ENCODE measurements at places on chromosomes 4 and X.

DNA sequence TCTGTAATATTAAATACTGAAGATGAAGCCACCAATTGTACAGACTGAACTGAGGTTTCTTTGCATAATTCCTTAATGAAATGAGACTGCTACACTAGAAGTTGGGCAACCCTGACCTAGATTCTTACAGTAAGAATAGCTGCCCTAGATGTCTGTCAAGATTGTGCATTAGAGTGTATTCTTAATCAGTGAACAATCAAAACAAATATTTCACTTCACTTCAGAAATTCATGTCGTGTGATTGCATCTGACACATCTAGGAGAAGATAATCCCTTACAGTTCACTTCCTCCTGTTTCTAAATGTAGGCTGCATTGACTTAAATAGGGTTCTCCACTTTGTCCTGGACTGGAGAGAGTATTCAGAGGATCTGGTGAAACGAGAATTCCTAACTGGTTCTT is 283.1 kb downstream of the HNRNPD start:
- no peak for DNase-seq
- no peaks in the 10 kb centered on the region for H3K4me1 ChIP-seq
- H3K4me3 ChIP-seq = no peak overlapping the region
- H3K27me3 ChIP-seq = no peaks in the 10 kb centered on the region

GRCh38 chr4:40309250-40309774 is 25.8 kb upstream of the CHRNA9 start:
- H3K36me3 ChIP-seq = no peaks in the 10 kb centered on the region
- DNase-seq = peak; percentile 93
- H3K27me3 ChIP-seq = no peaks in the 10 kb centered on the region
- peaks cover 79% of the 10 kb centered on the region for H3K4me1 ChIP-seq

- H3K36me3 ChIP-seq = no peaks in the 10 kb centered on the region
- H3K27me3 ChIP-seq = no peaks in the 10 kb centered on the region
- no peak overlapping the region for H3K27ac ChIP-seq
- H3K4me3 ChIP-seq = no peak overlapping the region
- no peak for DNase-seq
These were observed 285.4 kb downstream of the DHX15 start for GRCh38 chr4:24298911-24299310.

DNA sequence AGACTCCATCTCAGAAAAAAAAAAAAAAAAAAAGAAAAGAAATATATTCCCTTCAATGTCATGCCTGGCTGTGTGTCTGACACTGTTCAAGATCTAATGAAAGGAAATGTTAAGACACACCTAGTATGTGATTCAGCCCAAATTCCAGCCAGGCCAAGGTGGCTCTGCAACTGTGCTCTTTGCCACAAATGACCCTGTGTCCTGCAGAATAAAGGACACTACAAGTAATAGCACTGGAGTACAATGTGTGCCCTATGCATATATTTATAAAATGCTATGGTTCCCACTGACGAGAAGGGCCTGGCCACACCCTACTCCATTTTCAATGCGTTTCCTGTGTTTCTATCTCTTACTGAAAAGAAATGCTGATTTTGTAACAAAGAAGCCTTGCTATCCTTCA is 98.0 kb upstream of the SORBS2 start:
- H3K4me3 ChIP-seq = no peak overlapping the region
- no peak overlapping the region for H3K27ac ChIP-seq
- no peaks in the 10 kb centered on the region for H3K27me3 ChIP-seq
- H3K36me3 ChIP-seq = no peaks in the 10 kb centered on the region
- DNase-seq = no peak
- no peaks in the 10 kb centered on the region for H3K4me1 ChIP-seq

GRCh38 chr4:136025540-136025939 is 1506.8 kb downstream of the PCDH18 start:
- H3K27me3 ChIP-seq = no peaks in the 10 kb centered on the region
- no peaks in the 10 kb centered on the region for H3K4me1 ChIP-seq
- DNase-seq = no peak

- H3K27me3 ChIP-seq = no peaks in the 10 kb centered on the region
- DNase-seq = peak; percentile 87
- H3K4me1 ChIP-seq = peaks cover 47% of the 10 kb centered on the region
- peak within 1 kb of the TSS; percentile 80 for H3K4me3 ChIP-seq
- no peaks in the 10 kb centered on the region for H3K36me3 ChIP-seq
These were observed at the start of gene SLC39A8 for GRCh38 chr4:102344954-102345794. Gene SLC39A8 (minus strand): TSS chr4:102345482. CDS start chr4:102344662, 820 bp downstream.

DNA sequence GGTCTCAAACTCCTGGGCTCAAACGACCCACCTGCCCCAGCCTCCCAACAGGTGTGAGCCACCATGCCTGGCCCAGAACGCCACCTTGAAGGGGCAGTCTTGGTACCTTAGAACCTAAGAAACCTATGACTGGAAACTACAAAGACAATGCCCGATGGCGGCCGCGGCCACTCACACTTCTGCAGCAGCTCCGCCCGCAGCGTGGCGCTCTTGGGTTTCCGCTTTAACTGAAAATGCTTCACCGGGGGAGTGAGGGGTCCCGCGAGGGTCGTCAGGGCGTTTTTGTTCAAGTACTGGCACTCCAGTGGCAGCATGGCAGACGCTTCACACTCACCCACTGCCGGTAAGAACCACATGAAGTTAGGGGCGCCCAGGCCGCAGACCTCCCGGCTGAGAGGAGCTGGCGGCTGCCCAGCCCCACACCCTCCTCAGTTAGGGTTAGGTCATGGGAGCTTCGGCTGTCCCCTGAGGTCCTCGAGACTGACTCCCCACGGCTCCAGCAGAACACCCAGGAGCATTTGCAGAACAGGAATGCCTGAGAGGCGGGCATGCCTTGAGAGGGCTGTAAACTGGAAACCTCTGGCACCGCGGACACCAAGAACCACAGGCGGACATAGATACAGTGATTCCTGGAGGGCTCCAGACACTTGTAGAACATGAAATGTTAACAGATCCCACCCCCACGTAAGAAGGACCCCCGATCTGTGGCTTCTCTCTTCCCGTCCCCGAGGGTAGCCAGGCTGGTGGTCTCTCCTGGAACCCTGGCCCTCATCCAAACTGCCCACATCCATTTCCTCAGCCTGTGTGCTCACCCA is 19.0 kb downstream of the NELFA start:
- no peaks in the 10 kb centered on the region for H3K4me1 ChIP-seq
- H3K27me3 ChIP-seq = no peaks in the 10 kb centered on the region
- no peak overlapping the region for H3K27ac ChIP-seq

DNA sequence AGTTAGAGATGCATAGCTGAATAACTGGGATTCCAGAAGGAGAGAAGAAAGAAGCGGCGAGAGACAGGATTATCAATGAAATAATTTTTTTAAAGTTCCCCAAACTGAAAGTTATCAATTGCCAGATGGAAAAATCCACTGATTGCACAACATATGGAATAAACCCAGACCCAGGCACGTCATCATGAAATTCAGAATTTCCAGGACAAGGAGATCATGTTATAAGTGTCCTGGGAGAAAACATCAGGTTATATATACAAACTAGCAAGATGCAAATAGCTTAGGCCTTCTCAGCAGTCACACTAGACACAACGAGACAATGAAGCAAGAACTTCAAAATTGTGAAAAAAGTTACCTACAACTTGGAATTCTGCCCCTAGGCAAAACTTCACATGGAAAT is 200.0 kb downstream of the PALLD start:
- no peak overlapping the region for H3K27ac ChIP-seq
- no peaks in the 10 kb centered on the region for H3K36me3 ChIP-seq
- H3K27me3 ChIP-seq = no peaks in the 10 kb centered on the region
- no peak for DNase-seq
- no peak overlapping the region for H3K4me3 ChIP-seq
- no peaks in the 10 kb centered on the region for H3K4me1 ChIP-seq

DNA sequence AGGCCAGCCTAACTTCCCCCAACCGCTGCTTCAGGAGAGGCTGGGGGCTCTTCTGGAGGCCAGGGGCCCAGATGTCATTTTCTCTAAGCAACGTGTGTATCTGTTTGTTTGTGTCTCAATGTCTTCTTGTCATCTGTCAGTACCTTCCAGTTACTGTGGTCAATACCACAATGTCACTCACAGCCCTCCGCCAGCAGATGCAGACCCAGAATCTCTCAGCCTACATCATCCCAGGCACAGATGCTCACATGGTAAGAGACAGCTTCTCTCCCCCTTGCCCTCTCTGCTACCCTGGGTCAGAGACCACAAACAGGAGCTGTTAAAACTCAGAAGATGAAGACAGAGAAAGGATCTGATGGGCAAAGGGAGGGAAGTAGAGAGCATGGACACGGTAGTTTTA is 5.0 kb downstream of the XPNPEP2 start:
- H3K27me3 ChIP-seq = no peaks in the 10 kb centered on the region
- no peaks in the 10 kb centered on the region for H3K36me3 ChIP-seq
- H3K4me1 ChIP-seq = peaks cover 34% of the 10 kb centered on the region
- H3K27ac ChIP-seq = no peak overlapping the region
- H3K4me3 ChIP-seq = no peak overlapping the region

GRCh38 chr4:125433453-125433852 is 118.7 kb downstream of the FAT4 start:
- no peaks in the 10 kb centered on the region for H3K36me3 ChIP-seq
- no peak overlapping the region for H3K27ac ChIP-seq
- no peak overlapping the region for H3K4me3 ChIP-seq
- no peaks in the 10 kb centered on the region for H3K27me3 ChIP-seq

GRCh38 chr4:71367546-71367945 is 28.7 kb downstream of the SLC4A4 start:
- no peak for DNase-seq
- H3K27me3 ChIP-seq = no peaks in the 10 kb centered on the region
- H3K27ac ChIP-seq = no peak overlapping the region

GRCh38 chrX:145848448-145848847 is 30.8 kb downstream of the SLITRK2 start:
- H3K27me3 ChIP-seq = no peaks in the 10 kb centered on the region
- H3K4me3 ChIP-seq = no peak overlapping the region

DNA sequence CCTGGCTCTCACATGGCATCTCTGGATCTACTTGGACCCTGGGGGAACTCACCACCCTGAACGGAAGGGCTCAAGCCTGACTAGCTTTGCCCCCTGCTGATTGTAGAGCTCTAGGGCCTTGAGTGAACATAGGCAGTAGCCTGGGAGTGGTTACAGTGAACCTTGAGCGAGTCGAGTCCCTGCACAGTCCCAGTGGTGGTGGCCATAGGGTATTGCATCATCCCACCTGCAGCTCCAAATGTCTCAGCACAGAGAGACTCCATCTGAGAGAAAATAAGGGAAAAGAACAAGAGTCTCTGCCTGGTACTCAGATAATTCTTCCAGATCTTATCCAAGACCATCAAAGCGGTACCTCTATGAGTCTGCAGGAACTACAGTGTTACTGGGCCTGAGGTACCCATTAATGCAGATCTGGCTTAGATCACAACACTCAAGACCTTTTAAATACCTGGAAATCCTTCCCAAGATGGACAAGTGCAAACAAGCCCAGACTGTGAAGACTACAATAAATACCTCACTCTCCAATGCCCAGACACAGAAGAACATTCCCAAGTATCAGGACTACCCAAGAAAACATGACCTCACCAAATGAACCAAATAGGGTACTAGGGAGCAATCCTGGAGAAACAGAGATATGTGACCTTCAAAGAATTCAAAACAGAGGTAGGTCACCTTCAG is 167.5 kb upstream of the TET2 start:
- no peak overlapping the region for H3K27ac ChIP-seq
- H3K36me3 ChIP-seq = no peaks in the 10 kb centered on the region
- no peak for DNase-seq
- no peaks in the 10 kb centered on the region for H3K4me1 ChIP-seq
- no peak overlapping the region for H3K4me3 ChIP-seq
